ENCODE measurements at places on chromosomes 5 and 9.

DNA sequence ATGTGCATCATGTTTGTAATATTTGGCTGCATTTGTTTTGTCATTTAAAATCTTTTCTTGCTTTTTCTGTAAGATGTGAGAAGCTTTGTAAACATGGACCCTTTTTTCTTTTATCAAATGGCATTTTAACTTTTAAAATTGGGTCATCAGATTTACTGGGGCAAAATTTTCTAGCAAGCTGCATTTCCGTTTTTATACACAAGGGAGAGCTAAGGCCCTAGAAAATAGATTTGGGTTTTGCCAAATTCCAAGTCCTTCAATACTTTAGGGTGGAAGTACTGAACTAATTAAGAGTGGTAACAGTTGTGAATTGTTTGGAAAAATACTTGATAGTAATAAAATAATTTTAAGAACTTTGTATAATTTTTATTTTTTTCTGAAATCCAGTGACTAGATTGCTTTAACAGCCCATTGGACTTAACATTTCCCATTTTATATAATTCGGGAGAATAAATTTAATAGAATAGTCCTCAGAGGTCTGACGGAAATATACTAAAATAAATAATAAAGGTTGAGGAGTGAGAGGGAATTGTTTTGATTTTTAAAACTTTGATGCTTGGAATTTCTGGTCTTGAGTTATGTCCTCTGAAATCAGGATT is 117.4 kb downstream of the SMARCA2 start:
- DNase-seq: peak; percentile 42

DNA sequence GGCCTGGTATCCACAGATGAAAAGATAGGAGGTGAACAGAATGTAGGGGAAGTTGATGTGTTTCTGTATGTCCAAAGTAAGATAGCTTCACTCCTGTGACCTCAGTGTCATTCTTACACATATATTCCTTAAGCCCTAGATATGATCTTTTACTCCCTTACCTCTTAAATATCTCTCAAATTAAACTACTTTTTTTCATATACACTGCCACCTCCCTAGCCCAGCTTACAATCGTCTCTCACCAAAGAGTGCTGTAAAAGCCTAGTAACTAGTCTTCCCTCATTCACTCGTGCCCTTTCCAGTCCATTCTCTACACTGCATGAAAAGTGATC is 5.3 kb downstream of the DNAI1 start:
- no peak for DNase-seq

DNA sequence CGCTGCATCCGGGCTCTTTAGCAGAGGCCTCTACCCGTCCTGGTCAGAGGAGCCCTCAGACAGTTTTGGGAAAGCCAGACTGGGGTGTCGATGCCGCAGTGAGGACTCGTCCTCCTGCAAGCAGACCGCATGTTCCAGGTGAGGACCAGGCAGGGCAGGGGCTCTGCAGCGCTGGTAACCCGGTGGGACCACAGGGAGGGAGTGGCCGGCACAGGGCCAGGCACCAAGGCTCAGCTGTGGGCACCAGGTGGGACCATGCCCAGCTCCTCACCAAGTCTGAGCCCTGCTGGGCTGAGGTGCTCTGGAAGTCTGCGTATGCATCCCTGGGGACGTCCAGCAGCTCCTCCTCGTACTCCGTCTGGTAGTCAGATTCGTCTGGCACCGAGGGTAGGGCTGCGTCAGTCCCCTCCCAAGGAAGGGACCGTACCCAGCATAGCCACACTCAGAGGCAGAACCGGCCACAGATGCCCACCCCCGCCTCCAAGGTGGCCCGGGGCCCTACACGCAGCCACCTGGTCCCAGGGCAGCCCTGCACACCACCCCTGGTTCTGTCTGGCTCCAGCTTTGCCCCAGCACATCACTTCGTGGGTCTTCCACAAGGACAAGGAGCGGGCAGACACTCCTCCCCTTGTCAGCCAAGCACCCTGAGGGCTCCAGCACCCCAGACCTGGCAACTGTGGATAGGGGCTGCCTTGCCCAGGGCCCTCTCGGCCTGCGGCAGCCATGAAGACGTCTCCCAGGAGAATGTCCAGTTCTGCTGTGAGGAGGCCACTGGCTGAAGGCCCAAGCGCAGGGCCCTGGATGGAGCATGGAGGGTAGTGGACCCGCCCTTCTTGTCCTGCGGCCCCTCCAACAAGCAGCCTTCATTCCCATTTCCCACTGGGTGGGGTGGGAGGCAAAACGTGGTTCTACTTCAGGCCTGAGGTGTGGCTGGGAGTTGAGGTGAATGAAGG is 1.5 kb upstream of the NSMF start:
- no peak for DNase-seq

- no peak for DNase-seq
Measured at GRCh38 chr5:112986224-112986623, 9.6 kb downstream of the DCP2 start.

DNA sequence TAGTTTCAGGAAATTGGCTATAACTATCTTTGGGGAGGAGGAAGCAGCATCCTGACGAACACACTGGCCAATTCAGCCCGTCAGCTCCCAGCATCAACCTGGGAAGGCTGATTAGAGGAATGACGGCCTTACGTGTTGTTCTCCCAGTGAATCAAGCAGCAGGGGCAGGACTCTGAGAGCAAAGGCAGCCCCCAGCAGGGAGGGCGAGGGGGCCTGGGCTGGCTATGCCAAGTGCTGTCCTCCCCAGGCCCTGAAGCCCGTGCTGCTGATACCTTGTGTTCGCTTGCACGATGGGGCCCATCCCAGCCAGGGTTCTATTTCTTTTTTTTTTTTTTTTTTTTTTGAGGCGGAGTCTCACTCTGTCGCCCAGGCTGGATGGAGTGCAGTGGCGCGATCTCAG is 254.1 kb downstream of the FSTL4 start:
- DNase-seq: no peak

- no peak for DNase-seq
Measured at GRCh38 chr9:17219261-17219660, 84.4 kb downstream of the CNTLN start.

DNA sequence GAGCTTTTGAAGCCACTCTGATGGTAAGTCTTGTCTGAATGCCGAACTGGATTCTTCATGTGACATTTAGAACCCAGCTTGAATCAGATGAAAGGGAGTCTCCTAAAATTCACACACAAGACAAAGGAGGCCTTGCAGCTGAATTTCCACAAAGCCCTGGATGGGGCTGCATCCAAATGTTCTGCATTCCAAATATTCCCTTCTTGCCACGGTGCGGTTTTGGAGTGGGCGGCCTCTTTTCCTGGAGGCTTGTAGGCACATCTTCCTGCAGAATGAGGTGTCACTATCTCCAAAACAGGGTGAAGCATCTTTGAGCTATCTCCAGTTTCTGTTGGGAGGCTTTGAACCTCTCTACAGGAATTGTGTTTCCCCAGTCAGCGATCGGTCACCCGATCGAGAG is 342.7 kb downstream of the ARHGEF28 start:
- no peak for DNase-seq

- peak; percentile 53 for DNase-seq
Measured at GRCh38 chr9:7879551-7880245, 80.1 kb upstream of the DMAC1 start.

- no peak for DNase-seq
Measured at GRCh38 chr9:135249711-135250110, 162.2 kb downstream of the OLFM1 start.

DNA sequence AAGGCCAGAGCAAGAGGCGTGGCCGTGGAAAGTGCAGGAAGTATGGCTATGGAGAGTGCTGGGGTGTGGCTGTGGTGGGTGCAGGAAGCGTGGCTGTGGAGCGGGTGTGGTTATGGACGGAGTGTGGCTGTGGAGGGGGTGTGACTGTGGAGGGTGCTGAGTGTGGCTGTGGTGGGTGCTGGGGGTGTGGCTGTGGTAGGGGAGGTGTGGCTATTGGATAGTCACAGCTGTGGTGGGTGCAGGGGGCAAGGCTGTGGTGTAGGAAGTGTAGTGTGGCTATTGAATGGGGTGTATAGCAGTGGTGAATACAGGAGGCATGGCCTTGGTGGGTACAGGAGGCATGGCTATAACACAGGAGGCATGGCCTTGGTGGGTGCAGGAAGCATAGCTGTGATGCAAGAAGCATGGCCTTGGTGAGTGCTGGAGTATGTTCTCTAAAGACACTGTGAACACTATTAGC is 40.8 kb upstream of the SPATA31C2 start:
- no peak for DNase-seq

- DNase-seq: no peak
Measured at GRCh38 chr5:1247811-1248210, 22.6 kb downstream of the SLC6A18 start.

DNA sequence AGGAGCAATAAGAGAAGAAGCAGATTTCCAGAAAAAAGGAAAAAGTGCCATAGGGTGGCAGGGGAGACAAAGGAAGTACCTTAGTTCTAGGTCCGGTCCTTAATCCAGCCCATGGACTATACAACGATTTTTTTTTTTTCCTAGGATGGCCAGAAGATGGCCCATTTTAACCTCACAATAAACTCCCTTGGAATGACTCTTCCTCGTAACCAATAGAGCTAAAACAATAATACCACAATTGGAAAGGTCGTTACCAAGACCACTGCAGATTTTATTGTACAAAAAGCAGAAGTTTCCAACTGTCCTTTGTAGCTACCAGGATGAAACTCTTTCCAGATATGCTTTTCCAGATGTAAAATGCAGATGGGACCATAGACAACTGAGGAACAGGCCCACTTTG is 34.4 kb upstream of the SSBP2 start:
- DNase-seq: no peak

DNA sequence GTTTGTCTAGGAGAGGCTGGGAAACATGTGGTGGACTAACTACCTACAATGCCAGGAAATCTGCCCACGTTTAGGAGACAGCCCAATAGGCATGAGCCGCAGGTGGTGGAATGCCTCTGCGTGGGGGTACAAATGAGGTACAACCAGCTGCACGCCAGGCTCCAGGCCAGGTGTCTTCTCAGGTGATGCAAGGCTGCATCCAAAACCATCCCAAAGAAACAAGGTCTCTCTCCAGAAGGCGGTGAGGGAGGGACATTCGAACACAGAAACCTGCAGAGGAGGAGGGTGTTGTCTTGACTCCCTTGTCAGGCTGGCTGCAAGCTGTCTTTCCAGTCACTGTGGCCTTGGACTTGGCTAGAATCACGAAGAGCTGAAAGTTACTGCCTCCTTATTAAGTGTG is 11.6 kb downstream of the ANKH start:
- DNase-seq: no peak

DNA sequence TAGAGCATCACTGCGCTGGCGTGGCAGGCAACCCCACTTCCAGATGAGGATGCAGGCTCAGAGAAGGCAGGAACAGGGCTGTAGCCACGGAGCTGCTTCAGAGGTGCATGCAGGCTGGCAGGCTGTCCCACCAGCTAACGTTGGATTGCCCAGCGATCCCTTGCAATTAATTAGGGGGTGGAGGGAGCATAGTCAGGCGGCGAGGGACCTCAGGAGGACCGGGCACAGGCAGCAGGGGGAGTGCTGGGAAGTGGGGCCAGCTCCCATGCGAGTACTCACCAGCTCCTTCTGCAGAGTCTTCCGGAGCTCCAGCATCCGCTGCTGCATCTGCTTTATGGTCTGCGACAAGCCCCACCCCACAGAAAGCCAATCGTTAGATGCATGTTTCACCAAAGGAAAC is 20.3 kb downstream of the ARPC5L start:
- no peak for DNase-seq

- no peak for DNase-seq
Measured at GRCh38 chr9:125142560-125143376, 560 bp downstream of the SCAI start.

- no peak for DNase-seq
Measured at GRCh38 chr5:25950681-25951080, 1087.7 kb downstream of the CDH9 start.

- DNase-seq: no peak
Measured at GRCh38 chr5:110048491-110048890, 358.8 kb downstream of the MAN2A1 start.

DNA sequence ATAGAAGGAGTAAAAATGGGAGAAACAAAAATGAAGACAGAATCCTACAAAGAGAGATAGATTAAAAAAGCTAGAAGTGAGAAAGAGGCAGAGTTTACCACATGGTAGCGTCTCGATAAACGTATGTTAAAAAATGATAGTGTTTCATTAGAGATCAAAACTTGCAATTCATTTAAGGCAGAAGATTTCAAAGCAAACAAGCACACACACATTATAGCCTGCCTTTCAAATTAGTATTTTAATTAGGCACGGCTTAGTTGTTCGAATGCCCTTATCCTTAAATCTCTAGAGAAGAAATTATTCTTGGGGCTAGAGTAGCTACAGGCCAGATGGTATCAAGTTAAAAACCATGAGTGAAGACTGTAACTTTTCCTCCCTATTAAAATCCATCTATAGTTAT is 6.0 kb downstream of the STOM start:
- DNase-seq: no peak

- DNase-seq: no peak
Measured at GRCh38 chr9:89079391-89079790, 88.1 kb downstream of the S1PR3 start.

- DNase-seq: no peak
Measured at GRCh38 chr5:176350416-176350815, 11.1 kb downstream of the KIAA1191 start.

DNA sequence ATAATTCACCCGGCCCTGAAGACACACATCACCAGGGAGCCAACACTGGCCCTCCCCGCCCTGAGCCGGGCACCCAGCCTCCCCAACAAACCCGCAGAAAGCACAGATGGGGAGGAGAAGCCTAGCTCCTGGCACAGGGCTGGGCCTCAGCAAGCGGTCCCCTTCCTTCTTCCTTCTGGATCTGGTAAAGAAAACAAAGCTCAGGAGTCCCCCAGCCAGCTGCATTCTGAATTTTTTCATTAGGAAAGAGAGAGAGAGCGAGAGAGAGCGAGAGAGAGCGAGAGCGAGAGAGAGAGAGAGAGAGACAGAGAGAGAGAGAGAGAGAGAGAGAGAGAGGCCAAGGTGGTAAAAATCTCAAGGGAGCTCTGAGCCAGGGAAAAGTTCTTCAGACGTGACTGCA is 195.7 kb downstream of the CRB2 start:
- no peak for DNase-seq

- DNase-seq: peak; percentile 32
Measured at GRCh38 chr5:3602785-3603502, 7.3 kb downstream of the IRX1 start.

GRCh38 chr5:179263391-179264052 is 81.7 kb downstream of the ADAMTS2 start:
- no peak for DNase-seq

- no peak for DNase-seq
Measured at GRCh38 chr9:99003308-99003707, 59.6 kb downstream of the COL15A1 start.

DNA sequence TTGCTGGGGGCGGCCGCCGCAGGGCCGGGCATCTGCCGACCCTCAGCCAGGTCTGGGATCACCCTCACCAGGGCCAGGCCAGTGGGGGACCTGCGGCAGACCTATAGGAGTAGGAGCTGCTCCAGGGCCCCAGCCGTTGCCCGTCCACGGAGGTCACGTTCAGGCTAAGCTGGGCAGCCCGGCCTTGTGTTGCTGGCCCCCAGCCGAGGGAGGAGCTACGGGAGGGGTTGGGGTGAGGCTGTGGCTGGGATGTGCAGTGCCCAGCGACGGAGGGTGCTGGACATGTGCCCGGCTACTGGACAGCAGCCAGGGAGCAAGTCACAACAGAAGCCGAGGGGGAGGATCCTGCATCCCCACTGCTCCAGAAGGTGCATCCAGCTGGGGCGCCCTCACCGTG is 39.6 kb upstream of the SLC6A19 start:
- DNase-seq: no peak
